ENCODE measurements at places on chromosomes 6 and 20.

DNA sequence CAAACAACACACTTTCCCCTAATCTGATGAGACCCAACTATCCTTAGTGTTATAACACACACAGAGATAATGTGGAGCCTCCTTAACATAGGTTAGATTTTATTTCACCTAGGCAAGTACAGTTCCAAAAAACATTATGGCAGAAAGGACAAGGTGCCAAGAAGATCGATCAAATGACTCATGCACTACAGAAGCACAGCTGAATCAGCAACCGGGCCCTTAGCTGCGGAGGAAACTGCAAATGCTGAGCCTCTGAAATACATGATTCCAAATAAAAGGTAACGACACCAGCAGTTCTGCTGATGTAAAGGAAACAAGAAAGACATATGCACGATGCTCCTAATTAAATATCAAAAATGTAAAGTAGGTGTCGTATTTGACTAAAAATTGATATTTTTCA is 19.9 kb upstream of the MUC21 start:
- DNase-seq, result peak; percentile 69

DNA sequence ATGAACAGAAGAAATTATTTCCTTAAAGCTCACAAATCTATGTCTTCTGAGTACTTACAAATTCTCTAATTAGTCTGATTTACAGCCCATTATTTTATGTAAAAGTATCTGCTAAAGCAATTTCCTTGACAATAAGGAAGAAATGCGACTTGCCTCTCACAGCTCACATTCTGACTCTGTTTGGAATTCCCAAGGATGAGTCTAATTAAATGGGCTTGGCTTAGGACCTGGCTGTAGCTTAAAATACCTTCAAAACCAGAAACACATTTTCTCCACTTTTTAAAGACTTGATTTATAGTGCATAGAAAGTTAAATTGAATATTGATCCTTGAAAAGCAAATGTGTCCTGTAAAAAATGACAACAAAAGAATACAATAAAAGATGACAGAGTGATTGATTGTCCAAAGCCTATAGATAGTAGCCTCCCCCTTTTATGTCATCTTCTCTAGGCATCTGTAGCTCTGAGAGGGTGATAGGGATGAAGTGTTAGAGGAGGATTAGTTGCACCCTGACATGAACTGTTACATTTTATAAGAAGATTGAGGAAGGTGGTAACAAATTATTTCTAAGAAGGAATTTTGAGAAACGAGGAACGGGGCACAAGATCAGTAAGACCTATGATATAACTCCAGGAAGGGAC is 118.9 kb downstream of the MACROD2 start:
- DNase-seq, result no peak

DNA sequence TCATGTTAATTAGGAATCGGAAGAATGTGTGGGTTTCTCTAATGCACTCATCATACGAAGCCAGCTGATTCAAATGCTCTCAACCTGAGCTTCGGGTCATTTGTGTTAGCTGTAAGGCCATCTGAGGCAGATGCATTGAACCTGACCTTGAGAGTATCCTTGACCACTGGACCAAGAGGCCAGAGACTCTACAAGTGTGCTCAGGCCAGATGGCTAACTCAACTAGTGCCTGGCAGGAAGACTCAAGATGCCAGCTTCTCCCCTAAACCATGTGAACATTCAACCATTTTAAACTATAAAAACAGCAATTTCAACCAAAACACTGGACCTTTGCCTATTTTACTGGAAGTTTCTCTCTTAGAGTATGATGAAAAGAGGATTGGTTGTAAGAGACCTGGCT is 168.6 kb upstream of the CDH4 start:
- DNase-seq, result no peak

GRCh38 chr20:63420359-63421093 is 51.9 kb downstream of the KCNQ2 start:
- no peak for DNase-seq

GRCh38 chr20:31920275-31920855 is 31.5 kb downstream of the PDRG1 start:
- no peak for DNase-seq

- DNase-seq, result peak; percentile 7
These were observed 202.0 kb upstream of the RNF24 start for GRCh38 chr20:4217349-4217841.

GRCh38 chr6:170439366-170440361 is 113.4 kb downstream of the PSMB1 start:
- DNase-seq, result no peak

- no peak for DNase-seq
These were observed 818.7 kb upstream of the GJE1 start for GRCh38 chr6:141313986-141314385.

- peak; percentile 22 for DNase-seq
These were observed 50.5 kb downstream of the CPNE5 start for GRCh38 chr6:36788768-36789167.

GRCh38 chr20:61112515-61112914 is 139.5 kb upstream of the CDH4 start:
- no peak for DNase-seq

DNA sequence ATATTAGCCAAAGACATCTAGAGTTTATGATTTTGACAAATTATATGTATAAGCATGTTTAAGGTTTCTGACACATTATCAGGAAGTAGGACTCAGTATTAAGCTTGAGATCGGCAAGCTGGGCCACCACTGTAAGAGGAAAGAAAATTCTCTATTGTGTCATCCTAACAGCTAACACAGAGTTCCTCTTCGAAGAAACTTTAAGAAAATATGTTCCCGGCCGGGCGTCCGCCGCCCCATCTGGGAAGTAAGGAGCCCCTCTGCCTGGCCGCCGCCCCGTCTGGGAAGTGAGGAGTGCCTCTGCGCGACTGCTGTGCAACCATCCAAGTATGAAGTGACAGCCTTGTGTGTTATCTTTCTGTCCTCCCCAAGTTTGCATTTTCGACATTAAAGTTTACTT is 23.0 kb downstream of the USP49 start:
- DNase-seq, result no peak

GRCh38 chr20:46787991-46788762 is 78.7 kb downstream of the SLC2A10 start:
- no peak for DNase-seq
